ENCODE measurements at places on chromosomes 13 and 19.
A peak's percentile ranks its signal among the peaks of the same experiment; 100 is the strongest.

DNA sequence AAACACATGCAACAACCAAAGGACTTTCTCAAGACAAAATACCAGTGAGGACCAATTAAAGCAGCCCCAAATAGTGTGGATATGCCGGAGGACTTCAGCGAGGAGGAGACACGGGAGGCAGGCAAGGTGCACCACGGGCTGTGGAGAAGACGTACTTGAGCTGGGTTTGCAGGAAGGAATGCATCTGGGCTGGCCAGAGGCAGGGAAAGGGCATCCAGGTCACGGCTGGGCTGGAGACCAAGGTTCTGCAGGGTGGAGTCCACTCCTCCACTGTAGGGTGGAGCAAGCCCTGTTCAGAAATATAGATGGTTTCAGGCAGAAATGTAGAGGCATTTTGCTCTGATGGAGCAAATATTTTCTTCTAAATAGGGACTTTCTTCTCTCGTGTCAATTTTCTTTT, 36.6 kb upstream of the MEDAG start:
- no peak for DNase-seq

- no peak for DNase-seq
These were observed 12.1 kb downstream of the WTIP start for GRCh38 chr19:34493649-34494044.

DNA sequence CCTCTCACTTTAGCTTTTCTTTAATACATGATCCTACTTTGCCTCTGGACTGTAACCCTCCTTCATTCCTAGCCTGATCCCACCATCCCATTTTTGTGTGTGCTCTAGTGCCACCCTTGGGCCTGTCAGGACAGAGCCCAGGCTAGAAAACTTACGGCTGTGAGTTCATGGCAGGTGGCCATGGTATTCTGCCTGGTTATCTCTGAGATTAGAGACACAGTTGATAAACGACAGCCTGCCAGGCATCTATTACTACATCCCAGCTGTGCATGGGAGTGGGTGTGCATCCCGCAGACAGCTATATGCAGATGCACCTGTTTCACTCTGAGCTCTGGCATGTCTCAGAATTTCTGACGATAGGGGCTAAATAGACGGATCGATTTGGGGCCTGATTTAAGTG, 110.9 kb downstream of the HS6ST3 start:
- DNase-seq = no peak

GRCh38 chr13:44181931-44182330, 191.7 kb upstream of the SERP2 start:
- DNase-seq = no peak

DNA sequence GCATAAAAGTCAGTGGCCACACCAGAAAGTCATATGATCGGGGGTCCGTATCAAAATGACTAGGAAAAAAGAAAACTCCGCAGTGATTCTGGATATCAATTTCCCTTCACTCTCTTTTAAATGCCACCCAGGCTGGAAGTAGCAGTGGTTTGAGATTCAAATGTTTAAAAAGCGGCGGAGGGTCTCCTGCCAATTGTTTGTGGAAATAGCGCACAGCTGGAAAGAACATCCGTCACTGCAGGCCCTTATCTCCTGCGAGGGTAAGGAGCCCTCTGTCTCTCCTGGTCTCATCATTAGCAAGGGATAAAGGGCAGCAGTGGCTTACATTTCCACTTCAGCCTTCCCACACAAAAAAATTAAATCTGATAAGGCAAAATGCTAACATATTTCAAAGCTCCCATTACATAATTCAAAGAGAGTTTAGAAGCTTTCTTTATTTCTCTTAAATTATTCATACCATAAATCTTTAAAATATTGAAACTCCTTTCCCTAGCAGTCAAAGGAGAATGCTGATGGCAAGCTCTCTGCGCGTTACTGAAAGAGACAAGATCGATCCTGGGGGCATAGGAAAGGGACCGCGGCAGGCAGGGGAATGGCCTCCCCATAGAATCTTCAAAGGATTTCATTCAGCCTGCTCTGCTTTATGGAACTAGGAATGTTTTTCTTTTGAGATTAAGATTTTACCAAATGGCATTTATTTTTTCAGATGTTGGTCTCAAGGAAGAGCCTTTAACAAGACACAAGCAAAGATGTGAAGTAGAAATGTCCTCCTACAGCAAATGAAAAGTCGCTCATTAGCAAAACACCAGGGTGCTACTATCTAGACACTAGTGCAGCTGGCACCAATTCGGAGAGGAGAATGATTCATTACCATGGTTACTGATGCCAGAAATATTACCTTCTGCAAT, 35.0 kb downstream of the AMER2 start:
- DNase-seq = no peak

- DNase-seq = no peak
These were observed 392.4 kb downstream of the RFC3 start for GRCh38 chr13:34210341-34210740.

GRCh38 chr13:45434556-45435371, 16.6 kb upstream of the SLC25A30 start:
- DNase-seq = no peak

GRCh38 chr19:41691268-41691970, 3.3 kb upstream of the CEACAM7 start:
- peak; percentile 4 for DNase-seq

Data from stimulated activated CD4-positive, alpha-beta T cell treated with anti-CD3 and anti-CD28 coated beads, TNF-alpha, amount 100 ng/mL, for 48 hours (primary cell).